ENCODE measurements at places on chromosomes 11 and 22.

GRCh38 chr11:85643191-85643614, 4.6 kb upstream of the TMEM126A start:
- no peak for DNase-seq

GRCh38 chr11:128336203-128336602, 251.2 kb downstream of the ETS1 start:
- no peak for DNase-seq

GRCh38 chr22:33888821-33889220, 31.5 kb downstream of the LARGE1 start:
- DNase-seq: no peak

- DNase-seq: no peak
These were observed 189.2 kb downstream of the EFCAB6 start for GRCh38 chr22:43622886-43623285.

DNA sequence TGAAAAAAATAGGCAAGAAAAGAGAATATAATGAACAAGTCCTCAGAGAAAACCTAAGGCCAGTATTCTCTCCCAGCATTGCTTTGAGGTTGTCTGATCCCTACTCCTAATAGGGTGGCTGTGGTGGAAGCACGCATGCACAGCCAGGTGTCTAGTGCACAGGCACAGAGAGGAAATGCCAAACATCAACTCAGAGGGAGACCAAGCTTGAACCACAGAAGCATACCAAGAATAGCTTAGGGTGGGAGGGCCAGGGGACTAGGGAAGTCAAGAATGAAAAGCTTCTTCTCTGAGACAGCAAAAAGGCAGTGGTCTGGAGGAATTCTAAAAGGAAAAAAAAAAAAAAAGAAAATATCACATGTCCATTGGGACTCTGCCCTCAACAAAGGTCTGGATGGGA, 244.1 kb upstream of the API5 start:
- no peak for DNase-seq

GRCh38 chr11:35552616-35553015, 27.2 kb upstream of the PAMR1 start:
- DNase-seq: no peak

GRCh38 chr11:128509621-128510389, 77.6 kb downstream of the ETS1 start:
- no peak for DNase-seq

- DNase-seq: no peak
These were observed 80.6 kb downstream of the KCNJ1 start for GRCh38 chr11:128786507-128786906.

- no peak for DNase-seq
These were observed 10.5 kb upstream of the CCND1 start for GRCh38 chr11:69630424-69630823.
